CD4-positive, alpha-beta T cell treated with Interleukin-2 at 100 ng/mL for 4 hours (primary cell): ENCODE measurements at places on chromosomes 13 and 19.
A peak's percentile ranks its signal among the peaks of the same experiment; 100 is the strongest.

DNA sequence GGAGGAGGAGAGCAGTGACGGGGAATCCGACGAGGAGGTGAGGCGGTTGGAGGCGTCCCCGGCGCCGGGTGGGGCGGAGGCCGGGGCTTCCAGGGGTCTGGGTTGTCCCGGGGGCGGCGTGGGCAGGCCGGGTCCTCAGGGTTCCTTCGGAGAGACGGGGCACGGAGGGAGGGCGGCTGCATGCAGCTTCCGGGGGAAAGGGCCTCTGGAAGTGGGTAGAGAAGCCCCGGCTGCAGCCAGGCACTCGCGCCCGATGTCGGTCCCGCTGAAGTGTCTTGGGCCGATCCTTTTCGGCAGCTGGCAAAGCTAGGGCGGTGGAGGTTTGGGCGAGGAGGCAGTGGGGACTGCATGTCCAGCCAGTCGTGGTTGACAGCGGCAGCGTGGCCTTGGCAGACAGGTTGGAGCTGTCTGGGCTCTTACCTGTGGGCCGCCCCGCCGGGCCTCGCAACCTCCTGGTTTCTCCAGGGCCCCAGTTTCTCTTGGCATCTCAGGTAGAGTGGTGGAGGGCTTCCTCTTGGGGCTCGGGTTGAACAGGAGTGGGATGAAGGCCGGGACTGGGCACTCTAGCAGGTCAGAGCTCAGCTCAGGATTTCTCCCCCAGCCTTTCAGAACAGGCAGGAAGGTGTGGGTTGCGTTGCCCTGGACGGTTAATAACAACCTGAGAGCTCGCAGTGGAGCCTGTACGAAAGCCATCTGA lies 690 bp downstream of the KMT2B start:
- peak; percentile 19 for DNase-seq

DNA sequence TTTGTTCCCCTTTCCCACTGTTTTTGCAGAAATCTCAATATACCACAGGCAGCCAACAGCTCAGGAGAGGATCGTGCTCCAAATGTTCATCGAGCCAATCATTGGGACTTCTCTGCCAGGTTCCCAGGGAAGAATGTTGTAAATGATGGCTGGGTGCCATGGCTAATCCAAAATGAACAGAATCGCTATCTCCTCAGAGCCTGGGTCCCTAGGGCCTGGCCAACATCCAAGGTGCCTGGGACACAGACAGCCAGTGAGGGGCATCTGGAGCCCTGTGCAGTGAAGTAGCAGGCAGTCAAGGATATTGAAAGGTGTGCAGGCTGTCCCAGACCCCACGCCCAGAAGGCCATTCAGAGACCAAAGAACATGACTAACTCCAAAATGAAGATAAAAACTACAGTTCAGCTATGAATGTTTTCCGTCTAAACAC lies 37.8 kb downstream of the BRD4 start:
- DNase-seq: no peak

DNA sequence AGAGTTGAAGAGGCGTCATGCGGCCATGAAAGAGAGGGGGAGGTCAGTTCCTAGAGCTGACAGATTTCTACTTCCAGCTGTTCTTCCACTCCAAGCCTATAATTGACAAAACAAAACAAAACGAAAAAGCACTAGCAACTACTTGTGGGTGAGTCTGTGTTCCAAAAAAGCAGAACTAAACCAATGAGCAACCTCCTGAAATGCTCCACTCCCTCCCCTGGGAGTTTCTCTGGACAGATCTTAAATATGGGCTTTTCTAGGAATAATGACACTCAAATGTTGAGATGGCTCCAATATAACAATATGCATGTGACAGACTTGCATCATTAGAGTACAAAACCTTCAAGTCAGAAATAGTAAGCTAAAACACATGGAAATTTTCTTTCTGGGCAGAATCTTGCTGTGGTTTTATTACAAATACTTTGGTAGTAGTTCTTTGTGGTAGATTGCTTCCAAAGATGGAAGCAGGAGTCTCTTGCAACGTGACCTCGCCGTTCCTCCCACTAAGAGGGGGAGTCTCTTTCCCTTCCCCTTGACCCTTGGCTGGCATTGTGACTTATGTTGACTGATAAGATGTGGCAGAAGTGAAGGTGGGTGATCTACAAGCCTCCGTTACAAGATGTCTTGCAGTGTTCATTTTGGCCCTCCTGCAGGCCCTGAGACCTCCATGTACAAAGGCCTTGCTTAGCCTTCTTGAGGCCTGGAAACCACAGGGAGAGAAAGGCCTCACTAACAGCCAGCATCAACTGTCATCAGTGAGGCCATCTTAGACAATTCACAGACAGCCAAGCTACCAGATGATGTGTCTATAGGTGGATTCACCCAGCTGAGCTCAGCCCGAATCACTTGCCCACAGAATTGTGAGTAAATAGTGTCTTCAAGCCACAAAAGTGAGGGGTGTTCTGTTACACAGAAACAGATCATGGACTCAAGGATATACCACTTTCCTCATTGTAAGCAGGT lies 173.1 kb upstream of the RFC3 start:
- no peak for DNase-seq

- DNase-seq: no peak
Measured at GRCh38 chr13:95129004-95129403, 172.2 kb downstream of the ABCC4 start.

GRCh38 chr13:43647471-43647870 lies 139.3 kb downstream of the ENOX1 start:
- DNase-seq: no peak

GRCh38 chr13:112619730-112620631 lies 32.0 kb upstream of the TUBGCP3 start:
- DNase-seq: no peak

DNA sequence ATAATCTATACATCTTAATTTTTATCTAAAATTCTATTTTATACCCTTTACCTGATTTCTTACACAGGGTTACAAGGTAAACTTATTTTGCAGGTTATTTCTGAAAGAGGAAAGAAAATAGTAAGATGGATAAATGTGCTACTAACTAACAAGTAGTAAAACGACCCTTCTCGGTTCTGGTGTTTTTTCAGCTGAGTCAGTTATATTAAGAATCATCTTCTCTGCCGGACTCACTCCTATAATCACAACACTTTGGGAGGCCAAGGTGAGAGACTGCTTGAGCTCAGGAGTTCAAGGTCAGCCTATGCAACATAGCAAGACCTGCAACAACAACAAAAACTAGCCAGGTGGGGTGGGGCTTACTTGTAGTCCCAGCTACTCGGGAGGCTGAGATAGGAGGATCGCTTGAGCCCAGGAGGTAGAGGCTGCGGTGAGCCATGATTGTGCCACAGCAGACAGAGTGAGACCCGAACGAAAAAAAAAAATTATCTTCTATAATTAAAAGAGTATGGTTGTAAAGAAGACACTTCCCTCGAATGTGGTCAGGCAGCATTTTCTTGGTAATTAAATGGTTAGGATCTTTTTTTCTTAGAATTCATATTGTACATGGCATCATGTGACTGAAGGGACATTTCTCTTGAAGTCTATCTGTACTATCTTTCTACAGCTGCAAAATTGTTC lies 27.9 kb upstream of the RCBTB2 start:
- peak; percentile 49 for DNase-seq

DNA sequence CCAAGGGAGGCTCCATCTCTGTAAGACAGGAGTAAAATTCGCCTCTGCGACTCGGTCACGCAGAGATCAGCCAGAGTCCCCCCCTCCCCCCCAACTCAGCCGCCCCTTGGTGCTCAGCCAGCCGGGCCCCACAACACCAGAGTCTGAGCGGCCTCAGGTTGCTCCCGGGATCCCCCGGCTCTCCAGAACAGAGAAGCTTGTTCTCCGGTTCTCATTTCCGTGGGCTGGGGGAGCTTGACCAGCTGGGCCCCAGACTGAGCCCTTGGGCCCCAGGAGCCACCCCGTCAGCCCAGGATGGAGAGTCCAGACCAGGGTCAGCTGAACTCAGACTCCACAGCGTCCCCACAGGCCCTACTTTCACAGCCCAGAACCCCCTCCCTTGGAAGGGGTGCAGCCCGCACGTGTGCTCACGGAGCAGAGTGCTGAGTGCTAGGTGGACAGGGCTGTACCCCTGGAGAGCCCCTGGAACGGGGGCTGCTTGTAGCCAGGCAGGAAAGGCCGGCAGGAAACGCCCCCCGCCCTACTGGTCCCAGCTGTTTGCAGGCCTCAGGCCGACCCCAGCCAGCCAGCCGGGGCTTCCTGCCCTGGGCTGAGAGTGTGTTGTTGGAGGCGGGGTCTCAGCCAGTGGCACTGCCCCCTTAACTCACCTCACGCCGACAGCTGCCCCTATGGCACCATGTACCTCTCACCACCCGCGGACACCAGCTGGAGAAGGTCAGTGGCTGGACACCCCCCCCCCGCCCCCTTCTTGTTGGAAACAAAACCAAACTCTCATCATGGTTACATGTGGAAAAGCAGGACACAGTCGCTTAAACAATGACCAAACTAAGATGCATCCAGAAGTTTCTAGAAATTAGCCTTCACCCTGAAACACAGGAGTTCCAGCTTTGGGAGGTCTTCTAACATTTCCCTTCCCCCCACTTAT lies 44.4 kb downstream of the COMP start:
- DNase-seq: no peak

DNA sequence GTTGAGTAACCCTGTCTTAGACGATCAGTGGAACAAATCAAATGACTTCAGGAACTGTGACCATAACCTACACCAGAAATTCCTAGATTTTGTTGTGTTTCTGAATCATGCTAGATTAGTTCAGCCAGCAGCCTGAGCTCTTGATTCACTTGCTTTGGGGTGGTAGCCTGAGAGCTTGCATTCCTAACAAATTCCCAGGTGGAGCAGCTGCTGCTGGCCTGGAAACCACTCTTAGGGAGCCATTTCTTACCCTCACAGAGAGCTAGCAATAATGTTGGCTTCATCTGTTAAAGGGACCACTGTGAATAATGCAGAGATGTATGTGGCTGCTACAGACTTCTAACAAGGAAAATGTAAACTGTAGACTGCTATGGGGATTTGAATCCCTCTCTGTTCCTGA lies 388.1 kb upstream of the PRR20A start:
- no peak for DNase-seq

- no peak for DNase-seq
Measured at GRCh38 chr19:49599378-49600295, 8.7 kb downstream of the PRR12 start.

GRCh38 chr13:29958476-29958875 lies 108.1 kb upstream of the UBL3 start:
- no peak for DNase-seq

DNA sequence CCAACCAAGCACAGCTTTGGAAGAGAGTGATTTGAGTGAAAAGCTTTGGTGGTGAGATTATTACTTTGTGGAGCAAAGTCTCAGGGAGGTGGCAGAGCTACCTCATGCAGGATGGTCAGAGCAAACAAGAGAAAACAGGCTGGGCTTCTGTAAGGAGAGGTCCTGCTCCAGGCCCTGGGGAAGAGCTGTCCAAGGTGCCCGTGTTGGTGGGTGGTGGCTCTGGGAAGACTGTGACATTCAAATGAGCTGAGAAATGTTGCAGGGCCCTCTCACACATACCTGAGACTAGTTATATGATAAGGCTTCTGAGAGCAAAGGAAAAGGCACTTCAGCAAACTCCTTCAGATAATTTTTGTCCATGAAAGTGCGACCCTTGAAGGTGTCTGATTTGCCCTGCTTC lies 205.5 kb upstream of the SOX21 start:
- DNase-seq: no peak
